ENCODE measurements at places on chromosomes 7 and 10.

GRCh38 chr7:143900230-143900766, 1.7 kb downstream of the TCAF1 start:
- DNase-seq = peak; percentile 55

DNA sequence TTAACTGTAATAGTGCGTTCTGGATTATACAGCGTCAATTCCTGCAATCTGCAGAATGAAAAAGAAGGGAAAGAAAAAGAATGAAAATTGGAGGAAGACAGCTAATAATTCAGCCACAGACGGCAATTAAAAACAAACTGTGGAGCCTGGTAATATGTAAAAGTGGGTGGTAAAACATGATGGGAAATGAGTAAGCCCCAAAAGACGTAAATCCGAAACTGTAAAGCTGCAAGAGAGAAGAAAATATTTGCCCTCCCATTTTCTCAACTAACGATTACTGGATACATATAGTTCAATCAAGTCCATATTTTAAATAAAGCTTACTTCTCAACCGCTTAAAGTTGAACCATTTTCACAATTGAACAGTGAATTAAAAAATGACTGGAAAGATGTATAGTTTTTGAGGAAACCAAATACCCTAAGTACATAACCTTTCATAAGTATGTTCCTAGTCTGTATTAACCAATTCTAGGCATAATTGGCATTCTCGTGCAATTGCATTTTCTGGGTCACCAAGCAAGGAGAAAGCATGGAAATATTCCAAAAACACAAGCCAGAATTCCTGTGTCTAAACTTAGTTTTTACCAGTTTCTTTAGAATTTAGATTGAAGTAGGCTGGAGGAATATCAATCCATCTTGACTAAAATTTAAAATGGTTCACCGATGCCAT, 44.8 kb downstream of the MALSU1 start:
- peak; percentile 30 for DNase-seq

DNA sequence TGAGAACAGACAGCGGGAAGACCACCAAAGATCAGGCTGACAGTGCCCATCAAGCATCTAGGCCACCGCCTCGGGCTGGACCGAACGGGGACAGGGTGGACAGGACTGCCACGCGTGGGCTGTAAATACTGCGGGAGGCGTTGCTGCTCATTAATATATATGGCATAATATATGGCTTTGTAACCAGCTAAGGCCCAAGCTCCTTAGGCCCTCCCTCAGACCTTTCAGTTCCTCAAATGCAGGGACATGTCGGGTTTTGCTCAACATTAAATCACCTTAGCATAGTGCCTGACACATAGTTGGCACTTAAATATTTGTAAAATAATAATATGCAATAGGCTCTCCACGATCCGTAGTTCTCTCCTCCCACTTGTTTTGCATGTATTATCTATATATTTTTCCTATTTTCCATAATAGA, 402 bp upstream of the TMEM168 start:
- no peak for DNase-seq

DNA sequence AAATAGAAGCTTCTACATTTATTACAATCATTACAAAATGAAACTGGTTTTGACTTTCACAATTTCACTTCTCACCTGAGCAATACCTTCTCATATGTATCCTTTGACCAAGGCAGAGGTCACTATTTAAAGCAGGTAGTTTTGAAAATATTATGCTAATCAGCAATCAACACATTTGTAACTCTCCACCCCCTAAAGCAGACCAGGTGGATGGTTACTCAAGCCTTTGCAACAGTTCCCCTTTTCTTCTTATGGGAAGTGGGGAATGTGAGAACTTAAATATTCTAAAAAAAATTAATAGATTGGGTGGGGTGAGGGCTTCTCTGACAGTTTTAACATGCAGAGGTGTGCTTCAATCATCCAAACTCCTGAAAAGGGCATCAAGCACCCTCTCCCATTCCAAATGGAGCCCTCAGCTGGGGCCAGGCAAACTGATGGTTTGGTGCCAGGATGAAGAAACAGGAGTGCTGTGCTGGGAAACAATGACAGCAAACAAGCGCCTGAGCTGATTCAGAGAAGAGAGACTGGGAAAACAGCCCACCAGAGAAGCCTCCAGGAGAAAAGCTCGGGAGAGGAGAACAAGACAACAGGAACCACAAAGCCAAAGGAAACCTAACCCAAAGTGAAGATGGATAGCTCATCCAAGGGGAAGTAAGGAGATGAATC, 17.1 kb downstream of the RAPGEF5 start:
- no peak for DNase-seq

- no peak for DNase-seq
Observed at GRCh38 chr10:86747796-86748581, 8.4 kb upstream of the BMPR1A start.

- DNase-seq = no peak
Observed at GRCh38 chr7:14000247-14000646, 10.8 kb upstream of the ETV1 start.

GRCh38 chr7:41104631-41105030, 598.3 kb downstream of the INHBA start:
- no peak for DNase-seq

- DNase-seq = no peak
Observed at GRCh38 chr7:146176860-146177259, 60.3 kb downstream of the CNTNAP2 start.

DNA sequence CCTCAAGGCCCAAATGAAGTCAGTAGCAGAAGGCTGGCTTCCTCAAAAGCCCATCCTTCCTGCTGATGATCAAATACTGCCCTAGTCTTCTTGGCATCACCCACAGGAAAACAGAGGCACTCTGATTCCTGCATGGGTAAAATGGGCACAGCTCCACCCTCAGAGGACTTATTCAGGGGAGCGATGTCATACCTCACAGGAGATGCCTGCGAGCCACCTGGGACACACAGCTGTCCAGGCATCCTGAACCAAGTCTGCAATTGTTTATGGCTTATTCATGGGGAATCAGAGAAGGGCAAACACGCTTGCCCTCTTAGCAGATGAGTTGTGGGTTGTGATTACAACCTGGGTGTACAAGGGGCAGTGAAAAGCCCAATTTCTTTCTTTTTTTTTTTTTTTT, 22.0 kb upstream of the LMTK2 start:
- no peak for DNase-seq

DNA sequence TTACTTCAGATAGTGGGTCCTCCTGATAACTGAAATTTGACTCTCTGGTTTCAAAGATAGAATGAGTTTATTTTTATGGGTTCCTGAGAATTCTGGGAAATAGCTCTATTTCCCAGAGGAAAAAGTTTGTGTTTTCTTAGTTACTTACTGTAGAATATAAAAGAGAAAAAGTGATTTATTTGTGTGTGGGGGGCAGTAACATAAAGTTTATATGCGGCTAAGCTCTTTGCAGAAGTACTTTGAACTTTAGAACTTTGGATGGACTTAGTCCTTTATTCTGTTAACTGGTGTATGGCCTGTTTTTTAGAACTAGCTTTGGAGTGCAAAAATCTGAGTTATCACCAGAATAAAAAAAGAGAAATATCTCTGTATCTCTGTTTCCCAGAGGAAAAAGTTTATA, 157.1 kb downstream of the BBS9 start:
- DNase-seq = no peak

DNA sequence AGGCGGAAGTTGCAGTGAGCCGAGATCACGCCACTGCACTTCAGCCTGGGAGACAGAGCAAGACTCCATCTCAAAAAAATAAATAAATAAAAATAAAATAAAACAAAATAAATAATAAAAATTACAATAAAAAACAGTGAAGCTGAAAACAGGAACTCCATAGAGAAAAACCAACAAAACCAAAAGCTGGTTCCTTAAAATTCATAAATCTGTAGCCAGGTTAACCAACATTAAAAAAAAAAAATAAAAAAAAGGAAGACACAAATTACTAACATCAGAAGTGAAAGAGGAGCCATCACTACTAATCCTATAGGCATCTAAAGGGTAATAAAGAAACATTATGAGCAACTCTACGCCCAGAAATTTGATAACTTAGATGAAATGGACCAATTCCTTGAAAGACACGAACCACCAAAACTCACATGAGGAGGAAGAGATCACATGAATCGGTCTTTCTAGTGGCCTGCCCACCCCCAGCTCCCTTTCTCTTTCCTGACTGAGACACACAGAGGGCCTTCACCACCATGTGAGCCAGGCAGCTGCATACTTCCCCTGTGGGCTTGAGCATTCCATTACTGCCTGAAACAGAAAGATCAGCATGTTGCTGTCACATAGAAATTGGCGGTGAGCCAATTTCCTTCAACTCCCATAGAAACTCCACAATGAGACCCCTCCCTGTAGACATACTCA, 208.7 kb downstream of the MAD1L1 start:
- no peak for DNase-seq

DNA sequence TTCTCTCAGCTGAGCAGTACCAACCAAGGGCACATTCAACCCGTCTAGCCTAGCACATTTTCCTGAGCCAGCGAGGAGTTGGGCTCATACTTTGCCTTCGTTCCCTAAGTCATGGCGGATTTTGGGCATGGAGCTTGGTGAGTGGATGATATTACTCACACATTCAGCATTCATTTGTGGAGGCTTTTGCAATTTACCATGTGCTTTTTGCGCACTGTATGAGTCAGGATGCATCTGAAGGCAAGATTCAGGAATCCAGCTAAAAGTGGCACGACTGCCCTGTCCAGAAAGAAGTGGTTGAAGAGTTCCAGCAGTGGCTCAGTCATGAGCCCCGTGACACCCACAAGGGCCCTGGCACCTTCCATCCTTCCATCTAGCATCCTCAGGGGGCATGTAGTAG, 24.2 kb upstream of the MGMT start:
- DNase-seq = no peak

DNA sequence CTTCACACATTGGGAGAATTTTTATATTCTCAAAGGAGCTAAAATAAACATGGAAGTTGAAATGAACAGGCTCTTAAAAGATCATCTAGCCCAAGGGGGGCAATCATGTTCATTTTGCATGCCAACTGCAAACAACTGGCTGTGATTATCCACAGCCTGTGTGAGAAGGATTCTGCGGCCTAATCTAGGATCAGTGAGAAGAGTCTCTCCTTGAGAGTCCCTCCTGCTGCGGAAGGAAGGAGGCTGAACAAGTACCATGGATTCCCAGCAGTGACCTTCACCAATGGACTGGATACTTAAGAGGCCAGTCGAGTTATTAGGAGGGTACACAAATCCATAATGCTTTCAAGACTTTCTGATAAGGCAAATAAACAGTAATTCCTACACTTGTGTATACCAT, 76.7 kb downstream of the IGF2BP3 start:
- DNase-seq = no peak

GRCh38 chr7:150631084-150631826, 930 bp downstream of the GIMAP6 start:
- DNase-seq = no peak

DNA sequence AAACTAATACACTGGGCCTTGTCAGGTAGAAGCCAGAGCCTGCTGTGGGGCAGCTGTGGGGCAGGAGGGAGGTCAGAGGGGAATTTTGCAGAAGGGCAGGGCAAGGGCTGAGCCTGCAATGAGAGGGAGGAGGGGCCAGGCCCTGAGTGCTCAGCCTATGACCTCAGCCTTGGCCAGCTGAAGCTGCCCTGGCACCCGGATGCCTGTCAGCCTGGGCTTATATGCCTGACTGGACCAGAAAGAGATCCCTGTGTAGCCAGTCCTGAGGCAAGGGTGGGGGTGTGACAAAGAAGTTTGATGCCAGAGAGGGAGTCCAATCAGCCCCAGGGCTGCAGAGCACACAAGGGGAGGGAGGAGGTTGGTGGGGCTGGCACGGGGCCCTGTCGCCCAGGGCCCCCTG, 22.3 kb upstream of the PRRT4 start:
- no peak for DNase-seq

DNA sequence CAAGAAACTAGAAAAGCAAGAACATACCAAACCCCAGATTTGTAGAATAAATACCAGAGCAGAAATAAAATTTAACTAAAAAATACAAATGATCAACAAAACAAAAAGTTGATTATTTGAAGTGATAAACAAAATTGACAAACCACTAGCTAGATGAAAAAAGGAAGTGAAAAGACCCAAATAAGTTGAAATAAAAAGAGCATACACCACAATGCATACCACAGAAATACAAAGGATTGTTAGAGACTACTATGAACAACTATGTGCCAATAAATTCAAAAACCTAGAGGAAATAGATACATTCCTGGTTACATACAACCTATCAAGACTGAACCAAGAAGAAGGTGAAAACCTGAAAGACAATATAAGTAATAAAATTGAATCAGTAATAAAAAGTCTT, 333.4 kb downstream of the SH2D4B start:
- DNase-seq = no peak

DNA sequence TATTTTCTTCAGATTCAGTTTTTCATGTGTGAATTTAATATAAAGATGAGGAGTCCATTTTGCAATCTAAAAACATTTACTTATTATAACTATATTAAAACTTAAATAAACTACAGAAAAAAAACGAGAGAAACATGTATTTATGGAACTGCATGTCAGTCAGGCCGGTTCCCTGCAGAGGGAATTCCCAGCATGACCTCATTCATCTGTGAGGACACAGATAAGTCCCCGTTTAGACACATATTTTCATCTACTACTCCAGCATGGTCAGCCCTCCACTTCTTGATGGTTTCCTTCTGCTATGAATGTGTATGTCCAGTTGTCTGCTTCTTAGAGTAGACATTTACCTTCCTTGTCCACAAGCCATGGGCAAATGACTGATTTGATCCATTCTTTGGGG, 339.1 kb downstream of the SEMA3D start:
- DNase-seq = no peak

- DNase-seq = peak; percentile 87
Observed at GRCh38 chr7:539731-540411, 20.2 kb upstream of the PDGFA start.

GRCh38 chr10:110737886-110738634, 93.9 kb downstream of the RBM20 start:
- DNase-seq = no peak

GRCh38 chr10:31490858-31491504, 172.0 kb downstream of the ZEB1 start:
- peak; percentile 58 for DNase-seq

- DNase-seq = no peak
Observed at GRCh38 chr7:8500286-8500685, 66.9 kb downstream of the NXPH1 start.

- DNase-seq = no peak
Observed at GRCh38 chr7:25922296-25922695, 229.7 kb upstream of the NFE2L3 start.

DNA sequence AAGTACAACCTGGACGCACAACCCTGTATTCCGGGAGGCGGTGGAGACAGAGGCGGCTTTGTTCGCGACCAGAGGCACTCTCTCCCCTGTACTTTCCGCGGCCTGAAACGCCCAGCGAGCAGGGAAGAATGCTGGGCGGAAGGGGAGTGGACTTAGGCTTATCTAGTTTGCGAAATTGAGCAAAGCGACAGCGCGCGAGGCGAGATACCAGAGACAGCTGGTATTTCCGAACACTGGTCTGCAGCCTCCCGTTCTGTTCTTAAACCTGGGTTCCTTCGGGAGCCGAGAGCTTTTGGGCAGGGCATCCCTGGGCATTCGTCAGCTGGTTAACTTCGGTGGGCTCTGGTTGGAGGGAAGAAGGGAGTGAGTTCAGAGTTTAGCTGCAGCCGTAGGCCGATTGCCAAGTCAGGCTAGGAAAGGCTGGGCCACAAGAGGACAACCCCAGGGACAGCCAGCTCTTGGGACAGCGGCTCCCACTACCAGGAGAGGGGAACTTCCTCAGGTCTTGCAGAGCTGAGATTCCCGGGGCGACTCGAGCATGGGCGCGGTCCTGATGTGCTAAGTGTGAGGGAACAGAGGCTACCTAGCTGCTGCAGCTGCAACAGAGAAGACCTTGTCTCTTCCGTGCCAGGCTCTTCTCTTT, 3.9 kb downstream of the HMX3 start:
- DNase-seq = no peak
